Central memory CD4-positive, alpha-beta T cell (primary cell): ENCODE measurements at places on chromosomes 1 and 21.

DNA sequence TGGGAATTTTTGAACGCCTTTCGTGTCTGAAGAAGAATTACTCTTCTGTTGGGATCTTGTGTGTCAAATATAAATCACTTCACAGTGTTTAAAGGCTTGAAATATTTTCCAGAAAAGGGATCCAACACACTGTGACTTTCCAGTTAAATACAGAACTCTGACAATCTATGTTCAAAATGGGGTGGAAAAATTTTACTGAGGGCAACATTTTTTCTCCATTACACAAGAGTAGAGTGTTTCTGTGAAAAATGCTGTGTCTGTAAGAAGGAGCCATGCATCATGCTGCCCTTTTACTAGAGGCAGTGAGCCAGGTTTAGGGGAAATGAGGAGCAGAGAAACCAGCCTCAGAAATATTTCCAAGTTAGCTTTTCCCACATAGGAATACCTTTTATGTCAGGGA, 86.5 kb downstream of the VPS13D start:
- DNase-seq = no peak

DNA sequence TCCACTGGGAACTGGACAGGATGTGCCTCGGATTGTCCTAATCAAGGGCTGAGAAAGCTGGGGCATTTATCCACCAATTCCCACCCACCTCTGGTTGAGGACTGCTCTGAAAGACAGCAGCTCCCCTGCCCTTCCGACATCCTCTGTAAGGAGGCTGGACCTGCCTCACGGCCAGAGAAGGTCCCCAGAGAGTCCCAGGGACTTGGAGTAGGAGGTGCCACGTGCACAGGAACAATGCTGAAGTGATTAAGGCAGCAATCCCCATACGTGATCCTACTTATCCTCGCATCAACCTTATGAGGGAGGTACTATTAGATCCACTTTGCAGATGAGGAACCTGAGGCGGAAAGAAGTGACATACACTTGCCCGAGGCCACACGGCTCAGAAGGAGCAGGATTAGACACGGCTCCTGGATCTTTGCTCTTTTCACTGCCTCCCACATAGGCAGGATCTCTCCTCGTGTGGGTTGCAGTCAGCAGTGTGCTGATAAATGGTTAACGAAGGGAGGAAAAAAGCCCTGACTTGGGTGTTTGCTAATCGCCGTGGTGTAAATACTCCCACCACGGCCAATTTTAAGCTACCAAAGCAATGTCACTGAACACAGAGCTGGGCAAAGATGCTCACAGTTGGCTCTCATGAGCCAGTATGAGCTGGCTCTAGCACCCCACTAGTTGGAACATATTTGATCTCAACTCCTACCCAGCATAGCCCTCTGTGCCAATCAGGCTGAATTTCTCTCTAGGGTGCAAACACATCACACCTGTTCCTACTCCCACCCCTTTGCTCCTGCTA, 18.6 kb upstream of the LDLRAP1 start:
- DNase-seq = no peak

GRCh38 chr1:111739925-111740765, 950 bp upstream of the INKA2 start:
- DNase-seq = no peak

DNA sequence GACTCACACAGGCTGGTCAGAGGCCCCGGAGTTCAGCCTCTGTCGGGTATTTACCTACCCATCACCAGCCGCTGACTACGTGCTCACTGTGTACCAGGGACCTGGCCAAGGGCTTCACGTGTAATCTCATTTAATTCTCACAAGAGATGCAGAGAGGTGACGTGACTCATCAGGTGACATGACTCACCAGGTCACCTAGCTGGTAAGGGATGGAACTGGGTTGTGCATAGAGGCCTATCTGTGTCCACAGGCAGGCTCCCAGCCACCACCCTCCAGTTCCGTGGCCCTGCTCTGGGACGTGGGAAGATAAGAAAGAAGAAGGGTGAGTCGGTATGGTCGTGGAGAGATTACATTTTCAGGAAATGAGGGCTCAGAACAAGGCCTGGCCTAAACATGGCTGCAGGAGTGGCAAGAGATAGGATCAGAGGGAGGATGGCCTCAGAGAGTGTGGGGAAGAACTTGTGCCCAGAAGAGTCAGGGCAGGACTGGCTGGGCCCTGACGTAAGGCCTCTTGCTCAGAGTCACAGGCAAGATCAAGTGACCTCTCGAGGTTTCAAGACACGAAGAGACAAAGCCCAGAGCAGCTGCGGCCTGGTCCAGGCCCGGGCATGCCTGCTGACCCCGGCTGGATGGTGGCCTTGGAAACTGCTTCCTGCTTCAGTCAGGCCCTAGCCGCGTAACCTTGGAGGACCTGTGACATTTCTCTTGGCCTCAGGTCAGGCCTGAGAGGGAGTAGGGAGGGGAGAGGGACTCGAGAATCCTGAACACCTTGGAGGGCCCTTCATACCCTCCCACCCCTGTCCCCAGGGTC, 52.7 kb upstream of the WASF2 start:
- DNase-seq = no peak

- no peak for DNase-seq
Observed at GRCh38 chr1:175888996-175889395, 145.6 kb upstream of the TNR start.

GRCh38 chr1:67316180-67316902, 8.7 kb downstream of the IL12RB2 start:
- no peak for DNase-seq

GRCh38 chr1:54096877-54097240, 43.5 kb downstream of the TCEANC2 start:
- no peak for DNase-seq

DNA sequence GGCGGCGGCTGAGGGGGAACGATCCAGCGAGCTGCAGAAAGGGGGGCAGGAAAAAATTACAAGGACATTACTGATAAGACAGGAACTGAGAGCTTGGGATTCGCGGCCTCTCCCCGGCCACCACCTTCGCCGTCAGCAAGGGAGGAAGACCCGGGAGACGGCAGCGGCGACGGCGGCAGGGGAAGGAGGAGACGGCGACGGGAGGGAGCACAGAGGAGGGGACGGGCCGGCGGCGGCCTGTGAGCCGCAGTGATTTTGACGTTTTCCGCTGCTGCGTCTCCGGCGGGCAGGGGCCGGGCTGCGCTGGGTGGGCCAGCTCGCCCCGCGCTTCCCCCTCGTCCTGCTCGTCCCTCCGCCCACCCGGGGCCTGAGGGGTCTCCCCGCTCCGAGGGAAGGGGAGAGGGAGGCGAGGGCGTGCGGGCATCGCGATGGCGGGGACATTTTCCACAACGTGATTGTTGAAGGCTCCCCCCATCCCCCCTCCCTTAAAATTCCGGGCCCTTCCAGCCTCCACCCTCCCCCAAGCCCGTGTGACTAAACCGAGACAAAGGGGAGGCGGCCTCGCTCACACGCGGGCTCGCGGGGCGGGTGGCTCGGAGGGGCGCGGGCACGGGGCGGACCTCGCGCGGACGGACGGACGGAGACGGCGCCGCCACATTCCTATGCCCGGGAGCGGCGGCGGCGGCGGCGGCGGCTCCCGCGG, 407 bp downstream of the CAMSAP2 start:
- DNase-seq = peak; percentile 67

GRCh38 chr1:22484706-22485345, 33.2 kb downstream of the ZBTB40 start:
- DNase-seq = no peak

- no peak for DNase-seq
Observed at GRCh38 chr1:226988334-226988666, 48.2 kb downstream of the COQ8A start.

DNA sequence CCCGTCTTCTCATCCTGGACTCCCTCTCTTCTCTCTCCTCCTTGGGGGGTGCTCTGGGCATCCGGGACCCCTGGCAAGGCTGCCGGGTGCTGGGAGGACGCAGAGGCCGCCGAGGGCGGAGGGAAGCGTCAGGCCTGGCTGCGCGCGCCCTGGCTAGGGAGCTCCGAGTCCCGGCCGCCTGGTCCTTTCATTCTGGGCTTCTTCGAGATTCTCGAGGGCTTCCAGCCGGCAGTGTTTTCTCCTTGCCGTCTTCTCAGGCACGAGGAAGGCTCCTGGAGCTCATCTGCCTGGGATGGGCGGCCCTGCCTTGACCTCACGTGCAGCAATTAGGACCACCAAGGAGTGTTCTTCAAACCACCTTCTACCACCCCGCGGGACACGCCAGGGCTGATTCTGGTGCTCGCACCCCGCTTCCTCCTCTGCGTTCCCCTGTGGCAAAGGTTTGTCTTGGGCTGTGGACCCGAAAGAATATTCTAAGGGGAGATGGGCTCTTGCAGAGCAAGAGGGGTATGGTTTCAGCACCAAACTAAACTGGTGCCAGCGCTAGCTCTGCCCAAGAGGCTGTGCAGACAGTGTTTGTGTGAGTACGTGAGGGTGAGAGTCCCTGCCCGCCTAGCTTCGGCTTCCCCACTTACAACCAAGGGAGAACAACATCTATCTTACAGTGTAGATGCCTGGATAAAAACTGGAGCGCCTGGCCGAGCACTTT, 36.5 kb downstream of the PIK3CD start:
- DNase-seq = no peak

DNA sequence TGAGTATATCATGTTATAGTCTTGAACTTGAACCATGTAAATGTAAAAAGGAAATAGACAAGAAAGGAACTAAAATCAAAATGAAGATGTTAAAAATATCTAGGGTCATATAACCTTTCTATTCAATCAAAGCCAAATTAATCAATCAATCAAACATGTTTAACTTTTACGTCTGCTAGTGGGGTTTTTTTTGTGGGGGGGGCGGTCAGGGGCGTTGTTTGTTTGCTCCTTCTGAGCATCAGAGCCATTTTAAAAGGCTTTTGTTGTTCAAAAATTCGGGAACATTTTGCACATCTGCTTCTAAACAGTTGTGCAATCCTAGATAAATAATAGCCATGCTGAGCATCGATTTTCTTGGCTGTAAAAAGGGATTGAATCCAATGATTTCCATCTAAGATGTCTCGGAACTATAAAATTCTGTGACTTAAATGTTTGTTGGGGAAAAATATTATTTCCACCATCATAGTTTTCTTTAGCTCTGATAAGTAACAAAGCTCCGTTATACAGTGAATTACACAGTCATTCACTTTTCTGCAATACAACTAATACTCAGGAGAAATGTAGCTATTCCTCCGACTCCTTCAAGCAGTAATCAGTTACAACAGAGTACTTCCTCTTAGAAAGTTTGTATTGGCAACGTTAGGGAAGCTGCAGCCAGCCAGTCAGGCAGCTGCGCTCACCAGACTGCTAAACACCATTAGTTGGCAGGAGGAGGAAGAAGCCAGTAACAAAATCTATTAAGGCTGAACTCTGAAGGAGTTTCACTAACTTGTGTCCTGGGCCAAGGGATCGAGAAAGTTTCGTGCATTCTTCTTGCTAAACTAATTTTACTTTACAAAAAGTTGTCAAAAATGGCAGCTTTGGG, 2.2 kb downstream of the SPATA6 start:
- no peak for DNase-seq
